ENCODE measurements at places on chromosomes 4 and X. TPM values are rescaled to one million over a fixed set of nuclear protein-coding genes. Genes with fewer than 3 reads are reported as not detected.

DNA sequence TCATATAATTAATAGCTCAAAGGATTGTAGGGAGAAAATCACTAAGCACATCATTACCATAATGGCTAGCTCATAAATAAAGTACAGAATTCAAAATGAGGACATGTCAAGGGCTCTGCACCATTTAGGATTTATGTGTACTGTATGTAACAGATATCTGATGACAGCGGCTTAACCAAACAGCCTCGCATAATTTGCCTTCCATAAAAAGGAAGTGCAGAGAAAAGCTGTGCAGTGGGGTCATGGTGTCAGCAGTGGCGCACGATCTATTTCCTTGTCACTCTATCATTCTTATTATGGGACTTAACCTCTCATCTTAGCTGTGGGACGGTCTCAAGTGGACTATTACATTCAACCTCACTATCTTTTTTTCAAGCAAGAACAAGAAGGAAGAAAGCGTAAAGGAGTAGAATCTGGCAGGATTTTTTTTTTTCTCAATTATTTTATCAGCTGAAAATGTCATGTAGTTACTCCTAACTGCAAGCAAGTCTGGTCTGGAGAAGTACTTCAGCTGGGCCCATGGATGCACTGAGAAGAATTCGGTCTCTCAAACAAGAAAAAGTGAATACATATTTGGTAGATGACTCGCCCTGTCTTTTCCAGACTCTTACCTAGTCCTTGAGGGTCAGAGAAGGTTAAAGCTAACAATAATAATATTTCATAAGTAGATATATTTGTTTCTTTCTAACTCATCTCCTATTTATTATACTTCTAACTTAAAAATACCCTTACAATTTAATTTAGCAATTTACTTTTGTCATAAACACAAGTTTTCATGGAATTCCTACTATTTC lies 94.6 kb downstream of the COX18 start:
- H3K27ac ChIP-seq: no peak overlapping the region
- H3K27me3 ChIP-seq: peaks cover 3% of the 10 kb centered on the region
- H3K4me3 ChIP-seq: no peak overlapping the region
- no peaks in the 10 kb centered on the region for H3K4me1 ChIP-seq
- no peak for DNase-seq

CTAG2 gene
- total RNA-seq: not detected

F8A2 gene
- total RNA-seq: not detected

ELK1 gene
- total RNA-seq: 32.8 TPM

- no peak overlapping the region for H3K27ac ChIP-seq
- DNase-seq: no peak
- H3K27me3 ChIP-seq: no peaks in the 10 kb centered on the region
- H3K4me1 ChIP-seq: no peaks in the 10 kb centered on the region
Measured at GRCh38 chr4:118760092-118760491, 74.9 kb downstream of the METTL14 start.

- H3K4me3 ChIP-seq: no peak overlapping the region
- H3K27ac ChIP-seq: no peak overlapping the region
- no peak for DNase-seq
- no peaks in the 10 kb centered on the region for H3K4me1 ChIP-seq
- H3K27me3 ChIP-seq: no peaks in the 10 kb centered on the region
- no peaks in the 10 kb centered on the region for H3K36me3 ChIP-seq
Measured at GRCh38 chrX:105610411-105610810, 211.9 kb upstream of the NRK start.

DNA sequence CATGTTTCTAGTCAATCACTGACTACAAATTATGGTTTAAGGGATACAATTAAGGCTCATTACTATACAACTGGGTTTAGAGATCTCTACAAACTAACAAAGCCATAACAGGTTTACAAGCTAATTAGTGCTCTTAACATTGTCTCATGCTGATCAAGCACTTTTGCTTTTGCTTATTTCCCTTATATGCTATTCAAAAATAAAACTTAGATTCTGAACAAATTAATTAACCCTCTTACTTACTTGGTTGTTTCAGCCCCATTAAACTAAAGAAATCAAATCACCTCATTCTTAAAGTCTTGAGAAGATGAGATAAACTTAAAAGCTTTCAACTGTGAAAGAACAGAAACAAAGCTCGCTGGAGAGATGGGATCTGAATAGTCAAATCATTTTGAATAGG lies 2024.5 kb upstream of the ADGRL3 start:
- H3K27ac ChIP-seq: no peak overlapping the region
- no peak overlapping the region for H3K4me3 ChIP-seq
- DNase-seq: no peak
- H3K4me1 ChIP-seq: no peaks in the 10 kb centered on the region
- H3K27me3 ChIP-seq: no peaks in the 10 kb centered on the region

- H3K27ac ChIP-seq: no peak overlapping the region
- DNase-seq: no peak
- H3K4me3 ChIP-seq: no peak overlapping the region
- H3K27me3 ChIP-seq: peaks cover 3% of the 10 kb centered on the region
Measured at GRCh38 chrX:100648458-100649417, 4.7 kb downstream of the SRPX2 start.

GRCh38 chr4:107252571-107252970 lies 216.5 kb upstream of the DKK2 start:
- no peaks in the 10 kb centered on the region for H3K36me3 ChIP-seq
- no peak for DNase-seq
- no peaks in the 10 kb centered on the region for H3K27me3 ChIP-seq
- no peak overlapping the region for H3K27ac ChIP-seq

GPC4 gene
- not detected for total RNA-seq
